ENCODE measurements at places on chromosomes 2 and 18. TPM values are rescaled to one million over a fixed set of nuclear protein-coding genes. Genes with fewer than 3 reads are reported as not detected.

The TRPM8 gene
- not detected for total RNA-seq

The SERPINB3 gene
- total RNA-seq = not detected

The REG1B gene
- not detected for total RNA-seq

The M1AP gene
- 1.8 TPM for total RNA-seq

The GALR1 gene
- total RNA-seq = not detected

The CRIM1 gene
- 105 TPM for total RNA-seq

The NPHP1 gene
- total RNA-seq = 6.8 TPM

The DSC3 gene
- total RNA-seq = 0.24 TPM

The IL1B gene
- total RNA-seq = 17.5 TPM

The STARD6 gene
- not detected for total RNA-seq

The SULT6B1 gene
- total RNA-seq = not detected

The UGT1A1 gene
- 0.24 TPM for total RNA-seq

The SERPINB13 gene
- not detected for total RNA-seq

The SLC5A7 gene
- total RNA-seq = 0.30 TPM

The KHK gene
- total RNA-seq = 5.1 TPM

The SESTD1 gene
- 107 TPM for total RNA-seq

The CRYGD gene
- not detected for total RNA-seq

The EPAS1 gene
- 1,419 TPM for total RNA-seq

The ANKRD30B gene
- total RNA-seq = not detected

The PLCL1 gene
- total RNA-seq = 6.3 TPM

The SERPINB11 gene
- total RNA-seq = 0.77 TPM

The NCOA1 gene
- 48.3 TPM for total RNA-seq

The RNF144A gene
- 13.9 TPM for total RNA-seq

The CD8B gene
- total RNA-seq = 1.5 TPM

The SERPINB4 gene
- total RNA-seq = not detected

The SLC4A5 gene
- 4.2 TPM for total RNA-seq

The BMP10 gene
- 0.24 TPM for total RNA-seq

The SERPINB5 gene
- not detected for total RNA-seq

The SIX2 gene
- total RNA-seq = 0.38 TPM

The NTSR2 gene
- not detected for total RNA-seq

The STEAP3 gene
- 18.3 TPM for total RNA-seq

The GPR45 gene
- total RNA-seq = not detected

The ODC1 gene
- total RNA-seq = 30.1 TPM

The SIGLEC15 gene
- 0.35 TPM for total RNA-seq

The KCNJ3 gene
- total RNA-seq = not detected

The REG3G gene
- total RNA-seq = not detected

The PROC gene
- total RNA-seq = not detected

The RAB3GAP1 gene
- 43.5 TPM for total RNA-seq

The CERS6 gene
- total RNA-seq = 21.8 TPM

The BOLL gene
- total RNA-seq = not detected

The UGT1A5 gene
- total RNA-seq = 0.27 TPM

The L3MBTL4 gene
- 16.9 TPM for total RNA-seq

The CDK15 gene
- total RNA-seq = 4.5 TPM

The BCL2L11 gene
- total RNA-seq = 23.7 TPM

The WDR33 gene
- 55.4 TPM for total RNA-seq

The REG1A gene
- not detected for total RNA-seq

The SERPINB10 gene
- not detected for total RNA-seq

The PAIP2B gene
- total RNA-seq = 7.7 TPM

The IL1A gene
- total RNA-seq = 2.1 TPM

The RAB31 gene
- total RNA-seq = 110 TPM

The GPC1 gene
- 14.7 TPM for total RNA-seq

The GAREM1 gene
- 10.3 TPM for total RNA-seq

The MDH1B gene
- total RNA-seq = 3.3 TPM

The KCNJ13 gene
- not detected for total RNA-seq

The CBLN2 gene
- not detected for total RNA-seq

The CCNT2 gene
- total RNA-seq = 44.0 TPM

The TPO gene
- 0.21 TPM for total RNA-seq

The DTNA gene
- 21.0 TPM for total RNA-seq

The CDKL4 gene
- 1.7 TPM for total RNA-seq

All from lower lobe of right lung (tissue), 2 donors.